ENCODE measurements at places on chromosomes 2 and 18.
A peak's percentile ranks its signal among the peaks of the same experiment; 100 is the strongest.

DNA sequence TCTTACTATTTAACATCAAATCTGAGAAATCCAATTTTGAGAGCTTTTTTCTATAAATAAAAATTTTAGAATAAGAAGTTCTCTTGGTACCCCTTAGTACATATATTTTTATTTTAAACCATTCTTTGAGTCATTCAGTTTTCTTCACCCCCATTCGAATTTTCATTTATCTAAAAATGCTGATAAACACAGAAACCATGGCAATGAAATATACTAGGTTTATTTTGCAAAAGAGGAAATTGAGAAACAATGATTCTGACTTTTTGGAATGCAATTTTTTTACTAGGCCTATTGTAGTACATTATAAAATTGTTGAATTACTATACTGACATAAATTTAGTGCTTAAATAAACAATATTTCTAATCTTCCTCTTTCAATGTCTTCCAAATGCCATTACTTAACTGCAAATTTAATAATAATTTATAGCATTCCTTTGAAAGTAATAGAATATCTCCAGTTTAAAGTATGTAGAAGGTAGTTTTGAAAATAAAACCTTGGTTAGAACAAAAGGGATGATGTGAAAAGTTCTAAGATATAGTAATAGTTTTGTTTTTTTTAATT, 46.3 kb downstream of the TANK start:
- no peak for DNase-seq

- DNase-seq: no peak
These were observed 5.5 kb downstream of the TMEM37 start for GRCh38 chr2:119436993-119437772.

- no peak for DNase-seq
These were observed 324.4 kb downstream of the ALK start for GRCh38 chr2:29597035-29597434.

DNA sequence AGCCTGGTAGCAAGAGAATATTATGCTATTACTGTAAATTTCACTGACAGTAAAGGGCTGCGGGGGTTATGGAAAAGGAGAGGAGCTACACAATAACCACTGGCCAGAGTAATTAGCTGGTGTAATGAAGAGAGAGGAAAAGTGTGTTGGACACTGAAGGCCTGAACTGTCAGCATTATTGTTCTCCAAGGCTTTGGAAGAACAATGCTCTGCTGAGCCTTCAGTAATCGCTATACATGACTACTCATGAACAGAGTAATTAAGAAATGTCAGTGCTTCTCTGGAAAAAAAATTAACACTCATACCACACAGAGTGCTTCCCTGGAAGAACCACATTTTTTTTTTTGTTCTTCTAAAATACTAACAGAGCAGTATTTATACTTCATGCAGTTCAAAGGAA, 931.3 kb downstream of the CPS1 start:
- no peak for DNase-seq

DNA sequence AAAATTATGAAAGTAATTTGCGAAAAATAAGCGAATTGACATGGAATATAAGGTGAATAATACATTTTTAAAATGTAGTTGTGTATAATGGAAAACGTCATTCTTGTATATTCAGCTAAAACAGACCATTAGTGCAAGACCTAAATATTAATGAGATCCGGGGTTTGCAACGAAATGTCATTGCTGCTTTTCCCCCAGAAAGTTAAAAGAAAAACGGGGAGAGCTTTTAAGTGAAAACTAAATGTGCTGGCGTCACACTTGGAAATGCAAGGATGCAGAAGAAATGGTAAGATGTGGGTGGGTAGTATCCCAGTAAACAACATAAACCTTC, 491 bp upstream of the SGO2 start:
- no peak for DNase-seq

GRCh38 chr2:205041472-205042130, 496.3 kb downstream of the PARD3B start:
- no peak for DNase-seq

DNA sequence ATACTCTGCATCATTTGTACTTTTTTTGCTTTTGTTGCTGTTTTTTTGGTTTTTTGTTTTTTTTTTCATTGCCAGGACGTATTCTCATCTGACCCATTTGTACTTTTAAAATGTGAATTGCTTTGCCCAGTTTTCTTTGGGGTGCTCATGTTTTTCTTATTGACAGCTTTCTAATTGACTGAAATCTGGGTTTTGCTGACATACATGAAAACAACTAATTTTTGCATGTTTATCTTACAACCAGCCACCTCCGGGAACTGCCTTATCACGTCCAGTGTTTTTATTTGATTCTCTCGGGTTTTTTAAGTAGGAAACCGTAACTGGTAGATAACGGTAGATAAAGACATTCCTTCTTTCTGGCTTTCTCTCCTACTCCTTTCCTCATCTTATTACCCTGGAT, 38.6 kb downstream of the SNORC start:
- no peak for DNase-seq

DNA sequence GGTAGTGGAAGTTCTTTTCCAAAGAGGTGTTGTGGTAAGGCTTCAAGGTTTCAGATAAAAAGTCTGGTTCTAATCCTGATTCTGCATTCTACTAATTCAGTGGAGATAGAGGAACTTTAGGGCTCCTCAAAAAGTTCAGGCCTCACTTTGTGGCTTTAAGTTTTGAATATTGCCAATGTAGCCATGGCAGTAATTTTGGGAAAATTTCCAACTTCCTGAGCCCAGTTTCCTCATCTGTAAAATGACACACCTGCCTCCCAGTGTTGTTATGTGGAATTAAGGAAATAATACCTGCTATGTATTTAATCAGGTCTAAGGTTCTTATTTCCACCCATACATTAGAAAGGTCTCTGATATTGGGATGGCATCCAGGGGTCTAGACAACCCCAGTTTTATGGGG, 147.6 kb upstream of the ITGA6 start:
- DNase-seq: no peak

- DNase-seq: no peak
These were observed 171.3 kb downstream of the TMEM18 start for GRCh38 chr2:505941-506340.

GRCh38 chr18:40864846-40865245, 1090.2 kb upstream of the PIK3C3 start:
- DNase-seq: no peak

DNA sequence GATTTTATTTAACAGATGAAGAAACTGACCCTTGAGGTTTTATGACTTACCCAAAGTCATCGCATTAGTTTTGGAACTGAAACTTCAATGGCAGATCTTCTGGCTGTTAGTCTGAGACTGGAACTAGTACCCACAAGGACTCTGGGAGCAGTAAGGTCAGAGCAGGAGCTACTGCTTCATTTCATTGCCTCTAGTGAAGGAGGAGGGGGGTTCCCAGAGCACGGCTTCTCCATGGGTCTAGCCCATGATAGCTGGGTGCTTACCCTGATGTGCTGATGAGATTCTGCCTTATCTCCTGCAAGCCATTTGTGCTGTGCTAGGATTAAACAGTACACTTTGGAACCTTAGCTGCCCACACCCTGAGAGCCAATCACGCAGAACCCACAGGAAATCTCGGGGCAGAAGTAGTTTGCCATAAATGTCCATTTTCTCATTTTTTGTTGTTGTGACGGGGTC, 5.4 kb upstream of the RNASEH1 start:
- DNase-seq: no peak

GRCh38 chr2:56183643-56184499, at the start of gene CCDC85A:
TSS of gene CCDC85A (plus strand) at chr2:56183990. CDS start at chr2:56184625, 635 bp downstream.
- peak; percentile 84 for DNase-seq

- no peak for DNase-seq
These were observed 11.0 kb downstream of the CRIM1 start for GRCh38 chr2:36366491-36367120.

- DNase-seq: peak; percentile 62
These were observed at the start of gene CAVIN2 for GRCh38 chr2:191846515-191847476. TSS of gene CAVIN2 (minus strand) at chr2:191847088. CDS start at chr2:191846925, 163 bp downstream.

GRCh38 chr2:224984637-224985036, 57.6 kb downstream of the DOCK10 start:
- no peak for DNase-seq

DNA sequence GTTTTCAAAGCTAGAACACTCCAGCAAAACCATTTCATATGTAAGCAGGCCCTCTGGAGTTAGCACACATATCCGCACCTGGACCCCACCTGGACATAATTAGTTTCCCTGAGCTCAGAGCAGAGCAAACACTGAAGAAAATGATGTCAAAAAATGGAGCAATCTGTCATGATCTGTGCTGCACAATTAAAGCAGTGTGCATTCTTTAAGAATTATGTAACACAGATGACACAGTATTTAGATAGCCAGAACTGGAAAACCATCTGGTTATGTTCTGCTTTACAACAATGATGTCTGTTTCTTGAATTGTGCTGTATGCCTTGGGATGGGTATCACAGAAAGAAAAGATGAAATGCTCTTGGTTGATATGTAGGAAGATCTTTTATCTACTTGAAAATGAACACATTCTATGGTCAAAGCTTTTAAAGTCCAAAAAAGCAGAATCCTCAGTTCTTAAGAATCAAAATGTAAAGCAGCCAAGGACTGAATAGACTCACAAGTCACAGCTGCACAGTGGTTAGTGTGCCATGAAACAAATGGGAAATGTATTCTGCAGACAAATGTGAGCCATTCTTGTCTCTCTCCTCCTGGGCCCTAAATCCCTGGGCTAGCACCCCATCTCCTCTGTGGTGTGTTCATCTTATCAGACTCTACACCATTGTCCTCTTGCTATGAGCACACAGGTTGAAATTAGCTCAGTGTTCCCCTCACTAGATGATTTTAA, 36.8 kb downstream of the HRH4 start:
- DNase-seq: no peak

- no peak for DNase-seq
These were observed 108.1 kb upstream of the SIX2 start for GRCh38 chr2:45117383-45117782.

DNA sequence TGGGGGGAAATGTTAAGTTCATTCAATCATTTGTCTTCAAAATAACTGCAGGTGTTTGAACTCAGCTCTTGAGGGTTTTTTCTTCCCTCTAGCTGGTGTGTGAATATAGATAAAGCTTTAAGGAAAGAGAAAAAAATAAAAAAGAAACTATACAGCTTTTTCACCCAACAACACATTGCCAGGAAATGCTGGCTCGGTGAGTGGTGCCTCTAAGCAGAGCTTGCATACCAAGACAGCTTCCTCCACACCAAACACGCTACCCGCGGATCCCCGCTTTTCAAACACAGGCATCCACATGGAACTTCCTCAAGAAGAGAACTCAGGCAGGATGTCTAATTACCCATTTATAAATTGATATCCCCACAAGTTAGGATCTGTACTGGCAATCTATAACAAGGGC, 69.8 kb upstream of the TANK start:
- DNase-seq: peak; percentile 31

DNA sequence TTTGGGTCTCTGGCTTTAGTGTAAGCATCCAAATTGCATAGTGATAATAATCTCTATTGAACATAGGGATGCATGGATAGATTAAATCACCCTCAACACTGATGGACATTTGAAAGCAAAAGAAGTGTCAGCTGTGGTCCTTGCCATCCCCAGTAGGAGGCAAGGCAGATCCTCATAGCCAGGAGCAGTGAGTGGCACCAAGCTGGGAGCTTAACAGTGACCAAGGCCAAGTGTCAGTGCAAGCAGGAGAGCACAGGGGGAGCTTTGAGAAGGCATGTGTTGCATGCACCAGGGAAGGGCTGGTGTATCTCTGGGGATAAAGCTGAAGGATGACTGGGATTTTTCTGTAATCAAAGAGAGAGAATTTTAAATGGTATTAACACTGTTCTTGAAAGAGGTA, 14.7 kb downstream of the SLC14A1 start:
- peak; percentile 20 for DNase-seq

DNA sequence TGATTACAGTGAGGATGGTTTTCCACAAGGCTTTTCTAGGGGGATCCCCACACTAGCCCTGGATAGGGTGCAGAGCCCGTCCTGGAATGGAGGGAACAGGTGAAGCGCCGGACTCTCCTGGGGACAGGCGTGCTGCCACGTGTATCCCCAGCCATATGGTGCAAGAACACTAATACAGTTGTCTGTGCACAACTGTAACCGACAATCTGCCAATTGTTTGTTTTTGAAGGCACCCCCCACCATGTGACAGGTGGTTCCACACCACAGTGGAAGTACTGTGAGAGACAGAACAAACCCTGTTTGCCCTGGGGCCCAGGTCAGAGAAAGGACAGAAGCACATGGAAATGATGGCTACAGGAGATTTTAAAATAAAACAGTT, 52.9 kb downstream of the MYCN start:
- no peak for DNase-seq
